ENCODE measurements at places on chromosomes 7 and 10.

- no peak for DNase-seq
These were observed 92.9 kb upstream of the HDAC9 start for GRCh38 chr7:18402488-18403183.

- no peak for DNase-seq
These were observed 293.8 kb upstream of the SHH start for GRCh38 chr7:156106107-156106426.

- DNase-seq = peak; percentile 22
These were observed 41.0 kb upstream of the ELMO1 start for GRCh38 chr7:37489703-37490102.

DNA sequence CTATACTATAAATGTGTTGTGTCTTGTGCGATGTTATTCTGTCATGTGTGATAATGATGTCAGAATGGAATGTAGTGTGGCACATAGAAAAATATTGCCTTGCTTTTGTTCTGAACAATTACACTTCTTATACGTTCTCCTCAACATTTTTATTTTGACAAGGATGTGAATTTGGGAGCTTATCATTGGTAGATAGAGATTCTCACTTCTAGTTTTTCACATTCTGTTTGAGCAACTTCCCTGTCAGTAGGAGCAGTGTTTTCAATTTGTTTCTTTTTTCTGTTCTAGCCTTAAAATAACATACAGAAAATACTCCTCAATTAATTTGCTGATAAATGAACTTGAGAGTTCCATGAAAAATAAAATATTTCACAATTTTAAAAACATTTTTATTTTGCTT, 17.6 kb downstream of the SUN3 start:
- no peak for DNase-seq

DNA sequence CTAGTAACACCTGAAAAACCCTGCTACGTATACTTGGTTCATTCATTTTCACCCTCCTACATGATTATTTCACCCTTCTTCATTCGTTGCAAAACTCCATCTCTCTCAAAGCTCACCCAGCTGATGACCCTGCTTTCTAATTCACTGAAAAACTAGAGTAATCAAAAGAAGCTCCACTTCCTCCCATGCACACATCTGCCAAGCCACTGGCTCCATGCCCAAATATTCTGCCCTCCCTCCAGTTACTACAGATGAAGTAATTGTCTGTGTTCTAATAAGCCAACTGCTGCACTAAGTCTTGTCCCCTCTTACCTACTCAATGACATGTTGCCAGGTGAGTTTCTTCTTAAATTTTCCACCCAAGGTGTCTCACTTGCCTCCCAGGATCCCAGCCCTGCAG, 96.9 kb upstream of the CCDC71L start:
- no peak for DNase-seq

DNA sequence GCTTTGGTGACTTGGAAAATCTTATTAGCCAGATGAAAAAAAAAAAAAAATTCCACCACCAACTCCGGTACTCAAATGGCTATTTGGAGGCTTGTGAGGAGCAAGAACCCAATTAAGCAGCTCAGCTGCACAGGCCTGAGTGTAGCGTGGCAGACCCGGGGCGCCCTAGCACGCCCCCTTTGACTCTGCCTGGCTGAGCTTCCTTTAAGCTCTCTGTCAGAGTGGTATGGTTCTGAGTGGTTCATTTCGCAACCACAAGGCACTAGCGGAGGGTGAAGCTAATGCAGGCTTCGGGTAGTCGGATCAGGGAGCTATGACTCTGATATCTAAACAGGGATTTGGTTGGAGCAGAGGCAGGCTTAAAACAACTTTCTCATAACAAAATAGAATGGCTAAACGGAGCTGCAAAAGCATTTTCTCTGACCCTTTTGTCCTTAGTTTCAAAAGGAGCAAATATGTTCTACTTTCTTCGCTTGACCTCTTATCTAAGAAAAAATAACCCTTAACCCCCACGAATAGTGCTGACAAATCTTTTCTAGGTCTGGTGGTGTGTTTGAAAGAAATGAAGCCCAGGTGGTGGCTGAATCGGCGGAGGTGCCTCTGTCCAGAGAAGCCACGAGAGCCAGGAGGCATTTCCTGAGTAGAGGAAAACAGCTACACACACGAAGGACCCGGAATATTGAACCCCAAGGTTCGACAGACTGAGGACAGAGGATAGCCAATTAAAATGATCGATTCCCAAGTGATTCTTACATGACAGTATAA, 285.4 kb upstream of the GLI3 start:
- peak; percentile 26 for DNase-seq

GRCh38 chr7:101832685-101833375, 15.4 kb downstream of the CUX1 start:
- DNase-seq = no peak

- no peak for DNase-seq
These were observed 203.2 kb upstream of the LRGUK start for GRCh38 chr7:133923974-133924373.

DNA sequence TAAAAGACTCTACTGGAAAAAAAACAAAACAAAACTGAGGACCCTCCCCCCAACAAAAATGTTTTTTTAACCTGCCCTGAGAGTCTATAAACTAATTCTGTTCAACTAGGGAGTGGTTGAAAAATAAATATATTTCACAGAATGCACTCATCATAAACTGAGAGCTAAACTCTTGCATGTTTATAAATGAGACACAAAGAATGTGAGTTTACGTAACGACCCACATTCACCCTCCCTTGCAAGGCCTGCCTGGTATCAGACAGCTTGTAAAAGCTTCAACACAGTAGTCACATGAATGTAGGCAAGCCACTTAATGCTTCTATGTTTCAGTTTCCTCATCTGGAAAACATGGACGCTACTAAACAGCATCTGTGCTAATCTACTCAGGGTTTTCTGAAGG, 50.3 kb downstream of the JAZF1 start:
- no peak for DNase-seq

GRCh38 chr10:688312-689120, 952 bp downstream of the DIP2C start:
- peak; percentile 74 for DNase-seq

GRCh38 chr10:60952067-60952845, 8.3 kb upstream of the RHOBTB1 start:
- no peak for DNase-seq

- no peak for DNase-seq
These were observed 24.3 kb downstream of the HSPB1 start for GRCh38 chr7:76326646-76327233.

GRCh38 chr7:28183627-28184026, 3.0 kb upstream of the JAZF1 start:
- no peak for DNase-seq

- DNase-seq = no peak
These were observed 70.4 kb downstream of the VTI1A start for GRCh38 chr10:112517451-112517862.

GRCh38 chr10:106242301-106242700, 922.2 kb downstream of the SORCS1 start:
- DNase-seq = no peak

- DNase-seq = no peak
These were observed 9.8 kb downstream of the IGFBP3 start for GRCh38 chr7:45911311-45911710.

DNA sequence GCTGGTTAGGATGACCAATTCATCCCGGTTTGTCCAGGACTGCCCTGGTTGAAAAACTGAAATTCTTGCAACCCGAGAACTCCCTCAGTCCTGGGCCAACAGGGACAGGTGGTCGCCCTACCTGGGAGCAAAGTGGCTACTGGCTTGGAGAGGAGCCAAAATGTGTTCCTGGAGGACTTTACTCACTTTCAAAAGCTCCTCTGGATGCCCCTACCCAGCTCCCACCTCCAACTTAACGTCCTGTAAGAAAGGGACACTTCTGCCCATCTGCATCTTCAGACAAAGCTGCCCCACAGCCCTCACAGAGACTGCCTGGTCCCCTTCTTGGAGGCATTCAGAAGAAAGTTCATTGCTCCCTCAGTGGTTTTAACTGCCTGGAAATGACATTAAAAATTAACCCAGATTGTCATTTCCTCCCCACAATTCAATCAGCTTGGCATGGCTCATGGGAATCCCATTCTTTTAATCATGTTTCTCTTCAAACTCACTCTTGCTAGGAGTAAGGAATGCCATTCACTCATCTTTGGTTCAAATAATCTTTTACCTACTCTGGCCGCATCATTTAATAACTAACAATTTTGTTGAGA, 24.0 kb upstream of the HSPA12A start:
- DNase-seq = no peak

DNA sequence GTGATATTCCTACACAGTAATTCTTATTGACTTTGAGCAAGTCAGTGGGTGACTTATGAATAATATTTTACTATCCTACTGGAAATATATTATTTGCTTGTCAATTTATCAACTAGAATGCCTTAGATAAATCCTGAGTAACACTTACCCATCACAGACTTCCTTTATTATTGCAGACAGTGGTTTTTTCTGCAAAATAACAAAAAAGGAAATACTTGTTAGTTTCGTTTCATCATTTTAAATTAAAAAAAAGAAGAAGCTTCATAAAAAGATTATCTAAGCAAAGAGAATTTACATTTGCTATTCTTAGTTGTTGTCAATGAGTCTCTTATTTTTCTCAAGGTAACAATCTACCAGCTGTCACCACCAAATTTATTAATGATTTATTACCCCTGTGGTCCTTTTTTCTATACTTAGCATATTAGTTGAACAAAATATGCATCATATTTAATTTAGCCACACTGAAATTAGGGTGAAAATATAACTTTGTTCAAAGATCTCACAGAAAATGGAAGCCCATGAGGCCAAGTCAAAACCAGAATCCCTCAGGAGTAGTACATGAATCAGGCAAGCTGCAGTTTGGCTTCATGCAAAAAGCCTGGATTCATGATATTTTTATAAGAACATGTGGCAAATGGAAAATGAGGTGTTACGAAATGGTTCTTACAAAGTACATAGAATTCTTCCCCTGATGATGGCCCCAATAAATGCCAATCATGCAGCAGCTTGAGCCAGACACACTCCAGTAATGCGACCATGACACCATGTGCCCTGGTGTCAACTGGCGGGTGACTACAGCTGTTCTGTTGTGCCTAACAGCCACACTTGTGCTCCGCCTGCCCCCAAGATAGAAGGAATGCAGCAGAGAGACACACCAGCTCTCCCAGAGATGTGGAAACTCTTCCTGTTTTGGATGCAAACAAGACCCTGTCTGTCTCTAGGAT, 132.6 kb downstream of the ELMO1 start:
- no peak for DNase-seq

GRCh38 chr7:111274857-111275256, 183.9 kb downstream of the LRRN3 start:
- DNase-seq = no peak

DNA sequence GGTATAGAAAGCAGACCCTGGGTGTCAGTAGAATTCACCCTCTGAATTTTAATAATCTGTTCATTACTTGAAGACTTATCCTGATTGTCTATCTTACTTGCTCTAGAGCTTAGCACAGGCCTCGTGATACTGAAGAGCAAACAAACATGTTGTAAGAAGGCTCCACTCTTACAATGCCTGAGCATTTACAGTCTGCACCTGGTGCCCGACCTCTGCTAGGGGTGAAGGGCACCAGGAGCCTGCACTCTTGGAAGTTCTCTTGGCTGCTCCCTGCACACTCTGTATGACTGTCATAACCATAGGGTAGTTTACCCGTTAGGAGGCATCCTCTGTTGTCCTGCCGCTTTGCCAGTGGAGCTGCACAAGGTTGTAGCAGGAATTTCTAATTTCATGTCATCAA, 91.3 kb upstream of the NPY start:
- DNase-seq = no peak

DNA sequence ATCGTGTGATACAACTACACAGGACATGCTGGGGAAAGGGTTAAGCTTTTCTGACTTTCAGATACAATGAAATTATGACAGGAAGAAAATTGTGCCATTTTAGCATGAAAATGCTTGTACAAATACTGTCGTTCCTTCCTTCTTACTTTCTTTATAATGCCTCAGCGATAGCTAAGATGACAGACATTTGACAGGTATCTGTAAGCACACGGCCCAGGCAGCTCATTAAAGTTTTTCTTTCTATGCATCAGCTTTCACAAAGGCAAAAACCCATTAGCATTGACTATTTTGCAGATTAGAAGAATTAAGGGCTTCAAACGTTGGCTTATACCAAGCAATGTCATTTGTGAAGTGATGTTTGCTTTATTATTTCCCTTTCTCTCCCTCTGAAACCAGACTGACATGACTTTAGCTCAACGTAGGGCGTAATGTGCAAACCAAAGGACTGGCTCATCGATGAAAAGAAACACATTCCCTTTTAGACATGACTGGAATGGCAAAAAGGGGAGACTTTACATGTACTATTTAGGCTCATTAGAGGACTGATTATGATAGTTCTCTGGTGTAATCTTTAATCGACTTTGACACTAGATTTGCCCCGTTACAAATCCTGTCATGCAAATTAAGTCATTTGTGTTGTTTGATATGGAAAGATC, 258.4 kb upstream of the SP8 start:
- DNase-seq = no peak

- DNase-seq = no peak
These were observed 235.0 kb downstream of the PAXIP1 start for GRCh38 chr7:154767821-154768415.

DNA sequence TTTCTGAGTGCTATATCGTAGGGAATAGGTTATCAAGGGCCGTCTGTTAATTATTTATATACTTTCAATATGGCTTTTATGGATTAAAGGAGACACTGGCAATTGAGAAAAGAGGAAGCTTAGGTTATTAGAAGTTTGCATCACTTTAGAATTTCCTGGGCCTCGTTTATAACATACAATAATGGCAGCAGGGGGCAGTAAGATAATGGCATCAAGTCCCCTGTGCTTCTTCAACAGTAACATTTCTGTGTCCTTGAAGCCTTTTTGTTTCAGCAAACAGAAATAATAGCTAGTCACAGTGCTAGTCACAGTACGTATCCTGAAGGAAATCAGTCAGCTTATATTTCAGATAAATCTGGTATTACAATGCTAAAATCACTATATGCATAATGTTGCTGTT, 41.9 kb downstream of the SPAM1 start:
- no peak for DNase-seq

DNA sequence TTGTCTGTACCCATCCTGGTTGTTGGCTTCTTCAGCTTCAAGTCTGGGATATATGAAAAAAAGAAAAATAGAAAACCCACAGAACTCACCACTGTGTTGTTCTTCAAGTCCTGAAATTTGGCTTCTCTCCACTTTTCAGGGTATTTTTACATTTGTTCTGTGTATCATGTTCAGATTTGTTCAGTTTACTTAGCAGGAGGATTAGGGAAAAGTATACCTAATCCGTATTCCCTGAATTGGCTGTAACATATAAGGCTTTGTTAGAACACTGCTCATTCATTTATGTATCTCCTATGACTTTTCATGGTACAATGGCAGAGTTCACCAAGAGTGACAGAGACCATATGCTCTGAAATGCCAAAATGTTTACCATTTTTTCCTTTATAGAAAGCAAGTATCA, 146.9 kb downstream of the PTN start:
- DNase-seq = no peak

DNA sequence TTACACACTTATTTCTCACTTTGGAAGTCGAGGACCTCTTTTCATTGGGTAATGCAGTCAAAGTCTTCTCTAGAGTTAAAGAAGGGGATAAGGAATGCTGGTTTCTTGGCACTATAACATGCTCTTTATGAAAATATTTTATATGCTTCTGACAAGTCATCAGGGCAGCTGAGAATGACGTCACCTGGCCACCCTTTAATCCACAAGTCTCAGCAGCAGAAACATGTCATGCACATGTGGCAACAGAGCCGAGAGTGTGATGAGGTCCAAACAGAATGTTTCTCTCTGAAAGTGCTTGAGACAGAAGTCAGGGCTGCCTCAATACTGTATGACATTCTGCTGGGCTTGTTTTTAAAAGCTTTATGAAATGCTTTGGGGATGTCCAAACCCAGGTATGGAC, 63.5 kb upstream of the C10orf90 start:
- DNase-seq = no peak

All from iPS-NIHi11 (cell line).